ENCODE measurements at places on chromosomes 4 and X. TPM values are rescaled to one million over a fixed set of nuclear protein-coding genes. Genes with fewer than 3 reads are reported as not detected.

Gene USP51
- total RNA-seq = 9.4 TPM

Gene DIPK2B
- total RNA-seq = not detected

Gene BGN
- total RNA-seq = 85.2 TPM

Gene DKK2
- not detected for total RNA-seq

Gene DUSP21
- total RNA-seq = not detected

Gene OSTC
- 135 TPM for total RNA-seq

Gene HMX1
- 1.1 TPM for total RNA-seq

DNA sequence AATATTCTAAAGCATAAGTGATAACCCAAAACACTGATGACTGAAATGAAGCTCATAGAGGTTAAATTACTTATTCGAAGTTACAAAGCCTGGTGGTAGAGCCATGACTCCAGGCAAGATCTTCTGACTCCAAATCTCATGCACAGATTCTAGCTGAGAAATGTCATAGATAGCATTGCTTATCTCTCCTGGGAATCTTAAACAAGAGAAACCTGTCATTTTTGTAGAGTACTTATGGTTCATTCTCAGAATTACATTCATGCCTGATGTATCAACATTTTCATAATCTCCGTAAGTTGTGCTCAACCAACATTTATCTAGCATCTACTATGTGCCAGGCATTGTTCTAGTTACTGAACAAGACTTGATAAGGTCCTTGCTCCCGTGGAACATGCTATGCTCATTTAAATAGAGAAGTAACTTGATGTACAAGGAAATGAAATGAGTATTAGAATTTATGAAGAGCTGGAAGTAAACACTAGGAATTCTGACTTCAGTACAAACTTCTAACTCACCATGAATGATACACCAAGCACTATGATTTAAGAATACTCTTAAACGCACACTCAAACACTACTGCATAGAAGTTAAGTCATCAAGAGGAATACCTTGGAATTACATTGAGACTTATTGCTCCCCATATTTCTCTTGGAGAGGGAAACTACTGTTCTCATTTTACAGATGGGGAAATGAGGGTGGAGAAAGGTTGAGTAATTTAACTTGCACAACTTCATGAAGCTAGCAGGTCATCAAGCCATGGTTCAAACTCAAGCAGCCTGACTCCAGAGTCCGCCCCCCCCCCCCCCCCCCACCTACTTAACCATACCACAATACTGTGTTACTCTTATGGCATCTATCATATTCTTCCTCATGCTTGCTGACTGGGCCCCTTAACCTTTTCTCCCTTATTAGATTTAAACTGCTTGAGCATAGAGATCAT is 45.4 kb downstream of the MBNL3 start:
- peaks cover 36% of the 10 kb centered on the region for H3K36me3 ChIP-seq
- peaks cover 4% of the 10 kb centered on the region for H3K4me1 ChIP-seq
- no peak for DNase-seq
- H3K4me3 ChIP-seq = no peak overlapping the region

DNA sequence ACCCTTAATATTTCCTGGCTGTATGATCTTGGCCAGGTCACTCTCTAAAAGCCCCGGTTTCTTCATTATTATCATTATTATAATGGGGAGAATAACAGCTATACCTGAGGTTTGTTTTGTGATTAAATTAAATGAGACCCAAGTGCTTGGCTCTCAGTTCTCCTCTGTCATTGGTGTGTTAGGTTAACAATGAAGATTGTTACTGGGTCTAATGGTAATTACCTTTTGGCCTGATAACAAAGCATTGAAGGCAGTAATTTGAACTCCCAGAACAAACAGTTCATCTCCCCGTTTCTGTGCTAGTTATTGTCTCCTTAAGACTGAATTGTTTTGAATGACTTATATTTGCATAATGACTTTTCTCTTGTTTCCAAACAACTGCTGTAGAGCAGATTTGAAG is 6.8 kb upstream of the ANAPC4 start:
- H3K27me3 ChIP-seq = no peaks in the 10 kb centered on the region
- no peaks in the 10 kb centered on the region for H3K4me1 ChIP-seq
- no peak overlapping the region for H3K4me3 ChIP-seq

DNA sequence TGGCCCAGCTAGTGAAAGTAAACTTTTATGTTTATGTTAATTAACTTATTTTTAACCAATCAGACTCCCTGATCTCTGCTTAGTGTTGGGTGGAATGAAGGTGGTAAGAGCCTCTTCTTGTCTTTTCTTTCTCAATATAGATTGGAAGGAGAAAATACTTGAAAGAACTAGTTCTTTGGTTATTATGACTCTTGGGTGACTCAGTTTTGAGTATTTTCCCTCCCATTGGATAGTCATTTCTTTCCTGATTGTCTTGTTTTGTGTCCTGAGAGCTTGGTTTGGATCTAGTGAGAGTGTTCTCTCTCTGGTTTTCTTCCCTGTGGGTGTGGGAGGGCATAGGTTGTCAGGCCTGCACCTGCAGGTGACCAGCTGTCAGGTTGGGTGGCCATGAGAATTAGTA is 172.0 kb upstream of the GLRA2 start:
- no peak for DNase-seq
- H3K27ac ChIP-seq = peak overlapping the region; percentile 52
- no peak overlapping the region for H3K4me3 ChIP-seq
- no peaks in the 10 kb centered on the region for H3K27me3 ChIP-seq

DNA sequence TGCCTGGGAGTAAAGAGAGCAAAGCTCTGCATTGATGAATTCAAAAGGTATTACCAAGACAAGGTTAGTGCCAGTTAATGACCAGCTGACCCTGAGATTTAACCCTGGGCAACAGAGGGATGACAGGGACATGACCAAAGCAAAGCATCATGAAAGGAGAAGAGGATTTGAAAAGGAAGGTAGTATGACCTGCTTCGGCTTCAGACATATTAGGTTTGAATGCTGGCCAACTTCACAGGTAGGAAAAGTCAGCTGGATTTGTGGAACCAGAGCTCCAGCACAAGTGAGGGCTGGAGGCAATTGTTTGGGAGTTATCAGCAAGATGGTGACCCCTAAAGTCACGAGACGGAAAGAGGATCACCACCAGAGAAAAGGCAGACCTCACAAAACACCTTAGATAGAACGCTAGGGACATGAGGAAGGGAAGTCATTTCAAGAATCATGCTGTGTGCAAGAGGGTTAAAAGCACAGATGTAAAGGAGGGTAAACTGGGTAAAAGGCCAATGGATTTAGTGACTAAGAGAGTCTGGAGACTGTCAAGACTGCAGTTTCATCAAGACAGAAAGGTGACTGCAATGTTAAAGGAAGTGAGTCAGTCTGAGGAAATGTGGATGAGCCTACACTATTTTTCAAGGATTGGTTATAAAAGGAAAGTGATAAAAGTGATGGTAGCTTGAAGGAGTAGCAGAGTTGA is 45.6 kb downstream of the SH3RF1 start:
- H3K27me3 ChIP-seq = no peaks in the 10 kb centered on the region
- H3K4me1 ChIP-seq = peaks cover 9% of the 10 kb centered on the region
- no peaks in the 10 kb centered on the region for H3K36me3 ChIP-seq
- no peak overlapping the region for H3K27ac ChIP-seq

GRCh38 chr4:47073647-47074046 is 42.3 kb downstream of the GABRB1 start:
- H3K27me3 ChIP-seq = no peaks in the 10 kb centered on the region
- H3K4me1 ChIP-seq = peaks cover 12% of the 10 kb centered on the region
- no peak overlapping the region for H3K4me3 ChIP-seq
- no peaks in the 10 kb centered on the region for H3K36me3 ChIP-seq

DNA sequence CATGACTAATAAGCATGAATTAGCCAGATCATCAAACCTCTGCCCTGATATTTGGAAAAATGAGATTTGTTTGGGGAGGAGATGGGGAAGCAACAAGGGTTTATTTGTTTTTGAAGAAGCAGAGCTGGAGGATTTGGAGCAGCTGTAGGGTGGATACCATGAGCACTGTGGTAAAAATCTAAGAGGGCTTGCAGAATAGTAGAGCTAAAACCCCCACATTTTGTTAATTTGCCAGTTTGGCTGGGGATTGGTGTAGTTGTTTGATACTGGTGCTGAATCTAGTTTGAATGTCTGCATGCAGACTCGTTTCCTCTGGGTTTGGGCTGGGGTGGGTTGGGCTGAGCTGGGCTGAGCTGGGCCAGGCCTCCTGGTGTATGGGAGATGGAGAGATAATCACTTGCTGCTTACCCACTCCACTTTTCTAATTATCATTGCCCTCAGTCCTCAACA is 43.7 kb downstream of the SMAD1 start:
- H3K4me3 ChIP-seq = no peak overlapping the region
- H3K4me1 ChIP-seq = no peaks in the 10 kb centered on the region
- H3K27ac ChIP-seq = no peak overlapping the region
- no peaks in the 10 kb centered on the region for H3K27me3 ChIP-seq
- no peak for DNase-seq
- peaks cover 4% of the 10 kb centered on the region for H3K36me3 ChIP-seq

GRCh38 chrX:54721424-54721823 is 76.6 kb downstream of the ITIH6 start:
- no peak for DNase-seq
- H3K4me3 ChIP-seq = no peak overlapping the region
- peak overlapping the region; percentile 19 for H3K27ac ChIP-seq
- no peaks in the 10 kb centered on the region for H3K4me1 ChIP-seq
- no peaks in the 10 kb centered on the region for H3K27me3 ChIP-seq
- no peaks in the 10 kb centered on the region for H3K36me3 ChIP-seq

GRCh38 chr4:153148791-153149190 is 55.5 kb upstream of the TRIM2 start:
- no peak overlapping the region for H3K27ac ChIP-seq
- H3K36me3 ChIP-seq = no peaks in the 10 kb centered on the region
- DNase-seq = no peak
- peaks cover 48% of the 10 kb centered on the region for H3K4me1 ChIP-seq
- no peaks in the 10 kb centered on the region for H3K27me3 ChIP-seq

GRCh38 chr4:150354214-150354796 is 227.6 kb upstream of the MAB21L2 start:
- H3K36me3 ChIP-seq = no peaks in the 10 kb centered on the region
- H3K27ac ChIP-seq = no peak overlapping the region
- H3K4me3 ChIP-seq = no peak overlapping the region
- H3K27me3 ChIP-seq = no peaks in the 10 kb centered on the region
- DNase-seq = no peak

- H3K27ac ChIP-seq = no peak overlapping the region
- no peaks in the 10 kb centered on the region for H3K36me3 ChIP-seq
- no peak overlapping the region for H3K4me3 ChIP-seq
- H3K27me3 ChIP-seq = no peaks in the 10 kb centered on the region
- H3K4me1 ChIP-seq = no peaks in the 10 kb centered on the region
Measured at GRCh38 chrX:116198810-116199209, 28.3 kb downstream of the AGTR2 start.

DNA sequence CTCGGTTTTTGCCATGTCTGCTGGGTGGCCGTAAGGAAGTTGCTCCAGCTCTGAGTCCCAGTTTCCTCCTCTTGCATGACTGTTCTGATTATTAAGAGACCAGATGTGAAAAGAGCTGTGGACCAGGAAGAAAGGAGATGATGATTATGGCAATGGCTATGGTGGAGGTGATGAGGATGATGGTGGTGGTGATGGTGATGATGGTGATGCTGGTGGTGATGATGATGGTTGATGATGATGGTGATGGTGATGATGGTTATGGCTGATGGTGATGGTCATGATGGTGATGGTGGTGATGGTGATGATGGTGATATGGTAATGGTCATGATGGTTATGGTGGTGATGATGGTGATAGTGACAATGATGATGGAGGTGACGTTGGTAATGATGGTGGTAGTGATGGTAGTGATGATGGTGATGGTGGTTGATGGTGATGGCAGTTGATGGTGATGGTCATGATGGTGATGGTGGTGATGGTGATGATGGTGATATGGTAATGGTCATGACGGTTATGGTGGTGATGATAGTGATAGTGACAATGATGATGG is 107.8 kb upstream of the NKX1-1 start:
- H3K36me3 ChIP-seq = no peaks in the 10 kb centered on the region
- no peak overlapping the region for H3K4me3 ChIP-seq
- no peak overlapping the region for H3K27ac ChIP-seq
- peaks cover 9% of the 10 kb centered on the region for H3K27me3 ChIP-seq
- H3K4me1 ChIP-seq = no peaks in the 10 kb centered on the region

GRCh38 chr4:4637710-4638109 is 95.9 kb upstream of the STX18 start:
- no peak overlapping the region for H3K27ac ChIP-seq
- DNase-seq = no peak
- H3K36me3 ChIP-seq = peaks cover 3% of the 10 kb centered on the region
- H3K4me1 ChIP-seq = peaks cover 55% of the 10 kb centered on the region
- H3K4me3 ChIP-seq = no peak overlapping the region

- DNase-seq = no peak
- no peak overlapping the region for H3K4me3 ChIP-seq
- H3K4me1 ChIP-seq = no peaks in the 10 kb centered on the region
- H3K36me3 ChIP-seq = no peaks in the 10 kb centered on the region
- no peaks in the 10 kb centered on the region for H3K27me3 ChIP-seq
- no peak overlapping the region for H3K27ac ChIP-seq
Measured at GRCh38 chrX:19698122-19698521, 182.8 kb upstream of the MAP3K15 start.

DNA sequence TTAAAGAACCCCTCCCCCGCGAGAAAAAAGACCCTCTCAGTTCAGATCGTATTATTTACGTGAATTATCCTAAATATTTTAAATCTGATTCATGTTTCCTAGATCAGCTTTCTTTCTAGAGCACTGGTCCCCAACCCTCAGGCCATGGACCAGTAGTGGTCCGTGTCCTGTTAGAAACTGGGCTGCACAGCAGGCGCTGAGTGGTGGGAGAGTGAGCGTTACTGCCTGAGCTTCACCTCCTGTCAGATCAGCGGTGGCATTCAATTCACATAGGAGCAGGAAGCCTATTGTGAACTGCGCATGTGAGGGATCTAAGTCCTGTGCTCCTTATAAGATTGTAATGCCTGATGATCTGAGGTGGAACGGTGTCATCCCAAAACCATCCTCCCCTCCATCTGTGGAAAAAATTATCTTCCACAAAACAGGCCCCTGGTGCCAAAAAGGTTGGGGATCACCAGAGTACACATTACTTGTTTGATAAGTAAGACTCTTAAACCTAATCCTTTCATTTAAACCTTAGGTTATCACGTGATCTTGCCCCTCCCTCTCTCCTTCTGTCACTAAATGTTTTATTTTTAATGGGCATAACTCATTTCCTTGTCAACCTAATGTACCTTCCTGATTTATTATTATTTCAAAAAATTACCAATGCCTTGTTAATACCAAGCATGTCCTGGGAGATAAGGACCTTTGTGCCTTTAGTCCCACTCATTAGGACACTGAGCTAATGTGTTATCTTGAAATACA is 442.9 kb downstream of the TLL1 start:
- no peak overlapping the region for H3K27ac ChIP-seq
- peaks cover 12% of the 10 kb centered on the region for H3K4me1 ChIP-seq
- DNase-seq = no peak
- H3K36me3 ChIP-seq = no peaks in the 10 kb centered on the region
- H3K4me3 ChIP-seq = no peak overlapping the region
- no peaks in the 10 kb centered on the region for H3K27me3 ChIP-seq

GRCh38 chr4:168769416-168769815 is 240.6 kb downstream of the CBR4 start:
- H3K4me3 ChIP-seq = no peak overlapping the region
- DNase-seq = no peak
- H3K4me1 ChIP-seq = peaks cover 21% of the 10 kb centered on the region
- peaks cover 2% of the 10 kb centered on the region for H3K36me3 ChIP-seq
- H3K27me3 ChIP-seq = no peaks in the 10 kb centered on the region

Measured in neural crest cell (in vitro differentiated cells).